Globus pallidus (tissue), 1 donor: ENCODE measurements at places on chromosomes 6 and 20.

DNA sequence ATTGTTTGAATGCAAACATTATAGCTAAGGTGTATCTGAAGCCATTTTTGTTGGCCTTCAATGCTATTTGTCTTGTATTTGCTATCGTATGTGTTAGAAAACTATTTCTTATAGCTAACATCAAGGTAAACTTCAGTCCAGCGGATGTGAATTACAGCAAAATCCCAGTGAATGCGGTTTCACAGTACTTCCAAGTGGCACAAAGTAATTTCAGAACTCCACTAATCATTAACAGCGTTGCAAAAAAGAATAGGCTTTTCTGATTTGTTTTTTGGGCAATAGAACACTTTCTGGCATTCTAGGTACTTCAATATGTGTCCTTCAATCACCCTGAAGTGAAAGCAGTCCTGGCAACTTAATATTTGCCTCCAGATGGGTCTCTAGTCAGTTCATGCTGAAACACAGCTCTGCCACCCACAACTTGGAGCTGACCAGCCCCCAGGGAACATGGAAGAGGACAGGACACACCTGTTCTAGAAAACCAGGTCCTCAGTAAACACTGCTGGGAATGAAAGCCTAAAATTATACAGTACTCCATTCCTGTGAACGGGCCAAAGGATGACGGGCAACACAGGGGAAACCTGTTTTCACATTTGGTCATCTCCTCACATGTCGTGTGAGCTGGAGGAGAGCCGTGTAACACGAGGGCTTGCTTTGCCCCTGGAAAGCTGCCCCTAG is 9.7 kb upstream of the MRPS10 start:
- DNase-seq: no peak

GRCh38 chr6:11346516-11346915 is 114.0 kb upstream of the NEDD9 start:
- no peak for DNase-seq

GRCh38 chr20:18314786-18315406 is 26.6 kb downstream of the ZNF133 start:
- no peak for DNase-seq

- no peak for DNase-seq
Measured at GRCh38 chr6:83517500-83517899, 5.2 kb downstream of the PRSS35 start.

- DNase-seq: no peak
Measured at GRCh38 chr6:129845696-129846095, 15.4 kb downstream of the TMEM244 start.

DNA sequence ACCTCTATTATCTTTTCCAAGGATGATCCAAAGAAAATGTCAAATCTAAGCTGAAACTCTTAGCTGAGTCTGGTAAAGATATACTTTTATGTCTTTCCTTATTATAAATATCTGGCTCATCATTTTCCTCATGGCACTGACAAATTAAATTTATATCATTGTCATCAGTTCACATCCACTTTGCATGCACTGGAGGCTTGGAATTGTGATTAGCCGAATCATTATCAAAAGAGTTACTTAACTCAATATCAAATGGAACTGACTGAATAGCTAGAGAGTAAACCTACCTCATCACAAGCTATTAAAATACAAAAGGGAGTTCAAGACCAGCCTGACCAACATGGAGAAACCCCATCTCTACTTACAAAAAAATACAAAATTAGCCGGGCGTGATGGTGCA is 713.9 kb upstream of the MARCKS start:
- DNase-seq: no peak

DNA sequence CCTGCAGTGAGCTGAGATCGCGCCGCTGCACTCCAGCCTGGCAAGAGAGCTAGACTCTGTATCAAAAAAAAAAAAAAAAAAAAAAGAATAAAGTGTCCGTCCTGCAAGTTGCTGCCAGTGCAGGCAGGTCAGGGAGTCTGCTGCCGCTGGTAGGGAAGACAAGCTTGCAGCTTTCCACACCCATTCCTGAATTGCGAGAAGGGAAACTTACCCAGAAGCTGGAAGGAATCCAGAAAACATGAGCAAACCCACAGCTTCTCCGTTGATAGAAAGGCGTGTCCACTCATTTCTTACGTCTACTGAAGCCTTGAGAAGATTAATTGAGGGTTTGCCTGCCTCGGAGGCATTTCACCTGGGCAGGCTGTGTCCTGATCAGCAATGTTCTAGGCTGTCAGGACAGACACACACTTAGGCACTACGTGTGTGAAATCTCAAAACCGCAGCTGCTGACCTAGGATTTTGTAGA is 61.6 kb upstream of the DSP start:
- no peak for DNase-seq

- DNase-seq: no peak
Measured at GRCh38 chr6:31378062-31378720, 21.2 kb upstream of the HLA-B start.

GRCh38 chr6:56875961-56876360 is 78.9 kb upstream of the BEND6 start:
- DNase-seq: no peak

GRCh38 chr6:118844915-118845314 is 49.0 kb upstream of the ASF1A start:
- DNase-seq: no peak

- DNase-seq: no peak
Measured at GRCh38 chr6:144647406-144647964, 362.4 kb downstream of the UTRN start.

GRCh38 chr6:72649032-72649984 is 27.4 kb downstream of the KCNQ5 start:
- DNase-seq: no peak

- DNase-seq: no peak
Measured at GRCh38 chr6:150302520-150303176, 66.2 kb upstream of the IYD start.

DNA sequence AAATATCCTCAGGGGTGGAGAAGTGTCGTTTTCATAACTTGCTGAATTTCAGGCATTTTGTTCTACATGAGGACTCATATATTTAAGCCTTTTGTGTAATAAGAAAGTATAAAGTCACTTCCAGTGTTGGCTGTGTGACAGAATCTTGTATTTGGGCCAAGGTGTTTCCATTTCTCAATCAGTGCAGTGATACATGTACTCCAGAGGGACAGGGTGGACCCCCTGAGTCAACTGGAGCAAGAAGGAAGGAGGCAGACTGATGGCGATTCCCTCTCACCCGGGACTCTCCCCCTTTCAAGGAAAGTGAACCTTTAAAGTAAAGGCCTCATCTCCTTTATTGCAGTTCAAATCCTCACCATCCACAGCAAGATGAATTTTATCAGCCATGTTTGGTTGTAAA is 20.3 kb upstream of the MAPK13 start:
- DNase-seq: no peak

- no peak for DNase-seq
Measured at GRCh38 chr6:6660339-6661045, 72.0 kb downstream of the LY86 start.

DNA sequence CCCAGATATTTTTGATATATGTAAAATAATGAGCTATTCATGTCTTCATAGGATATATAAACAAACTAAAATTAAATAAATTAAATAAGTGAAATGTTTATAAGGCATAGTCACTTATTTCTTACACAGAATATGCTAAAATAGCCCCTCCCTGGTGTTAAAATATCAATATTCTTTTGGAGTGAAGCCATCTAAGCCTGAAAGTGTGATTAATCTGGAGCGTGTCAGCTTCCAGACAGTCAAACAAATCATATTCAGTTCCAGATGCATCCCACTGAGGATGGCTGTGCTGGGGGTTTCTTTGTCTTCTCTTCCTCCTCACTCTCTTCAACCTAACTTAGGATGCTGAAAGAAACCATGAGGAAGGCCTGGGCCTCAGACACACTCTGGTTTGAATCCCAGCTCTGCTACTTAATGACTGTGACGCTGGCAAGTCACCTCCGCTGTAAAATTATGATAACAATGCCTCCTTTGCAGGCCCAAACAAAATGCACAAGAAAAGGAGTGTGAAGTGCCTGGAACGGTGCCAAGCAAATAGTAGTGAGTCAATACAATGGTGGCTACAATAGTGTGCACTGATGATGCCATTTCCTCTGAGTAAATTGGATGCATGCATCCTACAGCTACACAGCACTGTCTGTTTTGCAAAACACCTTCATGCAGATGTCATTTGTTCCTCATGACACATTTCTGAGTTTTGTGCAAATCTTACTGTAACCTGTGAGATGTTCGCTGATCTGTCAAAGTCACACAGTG is 161.4 kb downstream of the FOXC1 start:
- DNase-seq: no peak

DNA sequence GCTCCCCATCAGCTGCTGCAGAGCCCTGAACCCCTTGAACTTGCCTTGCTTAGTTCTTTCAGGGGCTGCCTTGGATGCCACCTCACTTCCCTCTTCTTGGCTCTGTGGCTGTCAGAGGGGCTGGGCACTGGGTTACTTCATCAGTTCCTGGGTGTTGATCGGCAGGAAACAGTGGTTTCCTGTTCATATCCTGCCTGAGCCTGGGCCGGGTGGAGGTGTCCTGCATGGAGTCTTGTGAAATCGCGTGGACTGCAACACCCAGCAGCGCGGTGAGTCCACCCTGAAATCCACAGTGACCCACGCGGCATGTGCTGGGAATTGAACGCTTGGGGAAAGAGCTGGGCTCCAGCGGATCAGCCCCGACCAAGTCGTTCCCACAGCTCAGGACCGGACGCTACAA is 97.5 kb downstream of the CDH26 start:
- peak; percentile 57 for DNase-seq

GRCh38 chr6:2528156-2528555 is 222.6 kb downstream of the MYLK4 start:
- no peak for DNase-seq

GRCh38 chr6:156423829-156424228 is 353.3 kb upstream of the ARID1B start:
- no peak for DNase-seq

- no peak for DNase-seq
Measured at GRCh38 chr6:21342501-21342900, 251.1 kb upstream of the SOX4 start.

GRCh38 chr6:3267162-3267561 is 8.4 kb downstream of the PSMG4 start:
- no peak for DNase-seq

GRCh38 chr6:159014406-159014805 is 14.4 kb upstream of the RSPH3 start:
- no peak for DNase-seq

- peak; percentile 31 for DNase-seq
Measured at GRCh38 chr6:168968228-168968627, 285.4 kb downstream of the THBS2 start.

- DNase-seq: no peak
Measured at GRCh38 chr6:31203345-31203979, 33.0 kb upstream of the POU5F1 start.

GRCh38 chr20:20130399-20130798 is 78.1 kb downstream of the CFAP61 start:
- no peak for DNase-seq

DNA sequence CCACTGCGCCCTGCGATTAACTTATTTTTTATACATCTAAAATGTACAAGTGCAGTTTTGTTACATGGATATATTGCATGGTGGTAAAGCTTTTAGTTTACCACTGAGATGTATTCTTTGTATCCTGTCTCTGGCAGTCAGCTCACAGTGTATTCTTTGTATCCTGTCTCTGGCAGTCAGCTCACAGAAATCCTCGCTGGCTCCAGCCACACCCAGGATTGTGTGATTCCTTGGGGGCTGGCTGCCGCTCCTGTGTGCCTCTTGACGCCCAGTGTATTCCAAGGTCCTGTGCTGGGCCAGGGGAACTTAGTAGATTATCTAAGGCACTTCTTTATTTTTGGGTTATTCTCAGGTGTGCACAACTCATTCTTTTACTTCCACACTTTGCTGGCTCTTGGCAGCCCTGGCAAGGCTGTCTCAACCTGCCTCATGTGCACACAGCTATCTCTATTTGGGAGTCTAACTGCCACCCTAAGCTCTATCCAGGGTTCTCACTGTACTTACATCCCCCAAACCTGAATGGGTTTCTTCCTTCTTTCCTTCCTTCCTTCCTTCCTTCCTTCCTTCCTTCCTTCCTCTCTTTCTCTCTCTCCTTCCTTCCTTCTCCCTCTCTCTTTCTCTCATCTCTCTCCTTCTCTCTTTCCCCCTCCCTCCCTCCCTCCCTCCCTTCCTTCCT is 12.4 kb upstream of the RNF24 start:
- no peak for DNase-seq

DNA sequence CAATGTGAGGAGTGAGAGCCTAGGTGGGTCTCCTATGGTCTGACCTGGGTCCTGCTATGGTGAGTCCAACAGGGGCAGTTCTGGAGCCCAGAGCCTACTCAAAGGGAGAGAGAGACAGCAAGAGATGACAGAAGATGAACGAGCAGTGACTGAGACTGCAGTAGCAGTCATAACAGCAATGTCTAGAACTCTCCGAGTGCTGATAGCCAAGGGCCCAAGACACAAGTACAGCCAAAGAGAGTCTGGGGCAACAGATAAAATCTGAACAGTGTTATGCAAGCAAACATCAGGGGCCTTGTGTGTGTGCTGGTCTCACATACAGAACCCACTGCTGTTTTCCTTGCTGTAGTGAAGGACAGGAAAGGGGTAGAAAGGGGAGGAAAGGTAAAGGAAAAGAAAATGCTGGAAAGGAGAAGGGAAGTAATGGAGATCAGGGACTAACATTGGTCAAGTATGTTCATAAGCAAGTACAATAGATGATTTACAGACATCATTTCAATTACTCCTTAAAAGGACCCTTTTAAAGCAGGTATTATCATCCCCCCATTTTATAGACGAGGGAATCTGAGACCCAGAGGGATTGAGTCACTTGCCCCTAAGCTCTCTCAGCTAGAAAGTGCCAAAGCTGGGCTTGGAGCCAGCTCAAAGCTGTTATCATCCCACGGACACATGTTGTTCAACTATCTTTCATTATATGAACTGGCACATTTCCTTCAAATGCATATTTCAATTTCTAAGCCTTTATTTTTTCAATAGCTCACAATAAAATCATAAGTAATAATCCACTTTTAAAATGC is 182.3 kb upstream of the RAB32 start:
- no peak for DNase-seq

- DNase-seq: peak; percentile 58
Measured at GRCh38 chr6:46490425-46491200, 636 bp downstream of the RCAN2 start.

- no peak for DNase-seq
Measured at GRCh38 chr6:44980841-44981240, 347.3 kb upstream of the RUNX2 start.

GRCh38 chr20:45945678-45946148 is 11.2 kb downstream of the PCIF1 start:
- no peak for DNase-seq

DNA sequence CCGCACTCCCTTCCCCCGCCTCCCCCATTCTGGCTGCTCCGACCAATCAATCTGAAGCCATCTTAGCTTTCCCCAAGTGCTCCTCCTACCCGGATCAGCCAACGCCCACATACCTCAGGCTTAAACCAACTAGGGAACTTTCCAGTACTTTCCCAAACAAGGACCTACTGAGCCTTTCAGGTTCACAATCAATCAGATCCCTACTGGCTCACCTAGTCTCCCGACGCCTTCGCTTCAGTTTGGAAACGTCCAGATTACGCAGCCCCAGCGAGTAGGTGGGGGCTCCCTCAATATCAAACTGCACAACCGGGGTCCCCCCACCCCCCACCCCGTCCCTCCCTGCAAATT is 432 bp downstream of the HSPA1L start:
- DNase-seq: peak; percentile 99

- no peak for DNase-seq
Measured at GRCh38 chr6:1724124-1724523, 114.4 kb downstream of the FOXC1 start.
